Stimulated activated CD8-positive, alpha-beta memory T cell treated with anti-CD3 and anti-CD28 coated beads, Interleukin-7, amount 100 ng/mL, for 1 hour (primary cell): ENCODE measurements at places on chromosomes 7 and 10.

DNA sequence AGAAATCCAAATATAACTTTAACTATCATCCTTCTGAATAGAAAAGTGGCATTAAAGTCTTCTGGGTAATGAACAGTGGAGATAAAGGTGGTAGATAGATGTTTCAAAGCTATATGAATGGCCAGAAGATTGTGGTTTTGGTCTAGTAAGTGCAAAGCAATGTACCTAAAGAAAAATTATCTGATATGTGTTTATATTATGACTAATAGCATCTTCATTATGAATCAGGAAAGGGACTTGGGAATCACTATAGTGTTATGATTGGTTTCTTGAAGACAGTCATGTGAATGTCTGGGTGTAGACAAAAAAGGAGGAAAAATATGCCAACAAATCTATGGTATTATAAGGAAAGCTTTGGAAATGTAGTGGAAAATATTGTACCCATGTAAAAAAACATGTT is 3.0 kb downstream of the ZNF518A start:
- DNase-seq: no peak

DNA sequence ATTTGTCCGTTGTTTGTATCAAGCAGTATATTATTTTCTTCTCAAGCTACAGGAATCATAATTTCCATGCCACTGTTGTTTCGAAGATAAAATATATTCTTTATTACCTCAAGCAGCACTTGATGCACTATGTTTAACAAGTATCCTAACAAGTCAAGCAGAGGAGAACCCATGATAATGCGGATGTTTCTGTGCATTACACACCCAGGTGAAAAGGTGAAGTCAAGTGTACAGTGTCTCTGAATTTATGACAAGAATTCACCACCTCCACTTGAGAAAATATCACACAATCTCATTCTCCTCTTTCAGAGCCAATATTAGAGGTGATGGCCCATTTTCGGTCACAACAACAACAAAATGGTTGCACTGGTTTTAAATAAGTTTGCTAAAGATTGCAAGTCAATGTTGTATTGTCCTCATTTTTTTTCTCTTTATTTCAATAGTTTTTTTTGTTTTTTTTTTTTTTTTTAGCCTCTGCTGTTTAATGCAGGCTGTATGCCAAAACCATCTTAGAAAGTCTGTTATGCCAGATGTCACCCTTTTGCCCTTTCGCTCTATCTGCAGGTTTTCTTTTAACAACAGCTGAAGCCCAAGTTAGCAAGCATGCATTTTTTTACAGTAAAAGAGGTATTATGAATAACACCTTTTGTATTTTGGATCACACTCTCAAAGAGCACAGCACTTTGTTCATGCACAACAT is 568.7 kb upstream of the LRRN3 start:
- DNase-seq: no peak

DNA sequence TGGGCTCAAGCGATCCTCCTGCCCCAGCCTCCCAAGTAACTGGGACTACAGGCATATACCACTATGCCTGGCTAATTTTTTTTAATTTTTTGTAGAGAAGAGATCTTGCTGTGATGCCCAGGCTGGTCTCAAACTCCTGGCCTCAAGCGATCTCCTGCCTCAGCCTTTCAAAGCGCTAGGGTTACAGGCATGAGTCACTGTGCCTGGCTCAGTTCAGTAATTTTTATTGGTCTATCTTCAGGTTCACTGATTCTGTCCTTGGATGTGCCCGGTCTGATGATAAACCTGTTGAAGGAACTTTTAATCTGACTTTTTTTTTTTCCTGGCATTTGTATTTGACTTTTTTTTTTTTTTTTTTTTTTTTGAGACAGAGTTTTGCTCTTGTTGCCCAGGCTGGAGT is 40.1 kb upstream of the STRIP2 start:
- DNase-seq: no peak

DNA sequence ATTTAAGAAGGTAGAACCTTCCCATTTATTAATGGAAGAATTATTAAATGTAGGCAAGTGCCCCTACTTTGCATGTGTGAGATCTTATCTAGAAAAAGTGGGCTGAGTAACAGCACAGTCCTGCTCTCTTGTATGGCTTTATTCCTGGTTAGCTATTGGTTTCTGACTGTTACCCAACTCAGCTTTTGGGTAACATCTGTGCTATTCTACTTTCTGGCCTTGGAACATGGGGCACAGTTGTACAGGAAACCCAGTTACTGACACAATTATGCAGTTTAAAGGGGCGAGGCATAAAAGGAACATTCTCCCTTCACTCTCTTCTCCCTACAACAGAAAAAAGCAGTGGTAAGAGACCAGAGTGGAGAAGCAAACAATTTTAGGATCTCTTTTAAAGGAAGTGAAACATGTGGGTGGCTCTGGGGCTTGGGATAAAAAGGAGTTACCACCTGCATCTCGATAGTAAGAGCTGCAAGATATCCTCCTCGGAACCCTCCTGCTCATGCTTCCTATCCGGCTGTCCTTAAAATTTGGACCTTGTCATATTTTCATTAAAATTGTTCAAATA is 16.0 kb downstream of the NUDT5 start:
- no peak for DNase-seq

DNA sequence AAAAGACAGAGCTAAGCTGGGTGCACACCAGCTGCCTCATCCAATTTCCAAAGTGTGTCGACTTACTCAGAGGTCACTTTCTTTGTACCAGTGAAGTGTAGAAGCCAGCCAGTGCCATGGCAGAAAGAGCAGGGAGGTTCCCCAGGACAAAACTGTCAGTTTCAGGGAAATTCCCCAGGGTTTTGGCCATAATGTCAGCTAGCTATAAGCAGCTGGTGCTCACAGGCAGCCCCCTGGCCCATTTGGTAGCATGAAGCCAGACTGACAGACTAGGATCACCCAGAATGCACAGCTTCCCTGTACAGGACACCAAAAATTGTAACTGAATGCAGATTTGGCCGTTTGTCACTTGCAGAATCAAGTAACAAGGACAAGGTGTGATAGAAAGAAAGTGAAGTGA is 28.6 kb downstream of the MRPL32 start:
- no peak for DNase-seq

DNA sequence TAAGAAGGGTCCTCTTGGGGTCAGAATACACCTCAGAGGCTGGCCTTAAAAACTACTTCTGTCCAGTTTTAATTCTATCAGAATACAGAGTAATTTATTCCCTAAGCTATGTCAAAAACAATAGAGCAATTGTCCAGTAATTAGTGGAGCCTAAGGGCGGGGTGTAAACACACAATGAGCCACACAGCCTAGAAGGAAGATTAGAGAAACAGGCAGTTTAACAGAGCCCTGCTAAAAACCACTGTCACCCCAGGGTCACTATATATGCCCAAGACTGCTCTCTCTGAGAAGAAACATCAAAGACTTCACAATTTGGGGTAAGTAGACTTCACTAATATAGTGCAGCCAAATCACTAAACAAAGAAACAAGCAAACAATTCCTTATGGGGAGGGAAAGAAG is 27.2 kb upstream of the WNT2 start:
- no peak for DNase-seq

DNA sequence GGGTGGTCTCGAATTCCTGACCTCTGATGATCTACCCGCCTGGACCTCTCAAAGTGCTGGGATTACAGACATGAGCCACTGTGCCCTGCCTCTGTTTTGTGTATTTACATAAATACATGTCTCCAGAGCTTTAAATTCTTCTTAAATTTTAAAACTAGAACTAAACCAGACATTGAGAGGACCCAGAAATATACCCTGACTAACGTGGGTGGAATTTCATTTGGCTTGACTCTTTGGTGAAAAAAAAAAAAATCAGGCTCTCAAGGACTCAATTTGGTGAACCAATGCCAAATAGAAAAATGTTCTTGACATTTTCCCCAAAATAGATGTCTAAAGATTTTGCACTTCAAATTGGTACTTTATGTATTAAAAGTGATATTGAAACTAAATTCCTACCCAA is 16.6 kb upstream of the FAS start:
- DNase-seq: no peak

- no peak for DNase-seq
Observed at GRCh38 chr7:16546921-16547505, 20.4 kb downstream of the LRRC72 start.

DNA sequence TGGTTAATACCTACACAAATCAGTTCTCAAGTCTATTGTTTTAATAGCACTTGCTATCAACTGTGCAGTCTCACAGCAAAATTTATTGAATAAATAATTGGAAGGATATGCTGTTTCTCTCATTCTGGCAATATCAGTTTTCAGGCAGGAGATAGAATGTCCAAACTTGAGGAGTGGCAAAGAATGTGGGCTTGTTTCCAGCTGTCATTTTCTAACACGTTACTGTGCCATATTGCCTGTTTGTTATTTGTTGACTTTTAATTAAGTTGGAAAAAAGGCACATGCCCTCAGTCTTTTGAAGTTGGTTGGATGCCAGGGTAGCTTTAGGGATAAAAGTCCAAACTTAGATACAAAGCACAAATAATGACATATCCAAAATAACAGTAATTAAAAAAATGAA is 52.2 kb downstream of the MAGI2 start:
- DNase-seq: no peak

GRCh38 chr10:21080261-21080660 is 183.2 kb upstream of the NEBL start:
- no peak for DNase-seq

DNA sequence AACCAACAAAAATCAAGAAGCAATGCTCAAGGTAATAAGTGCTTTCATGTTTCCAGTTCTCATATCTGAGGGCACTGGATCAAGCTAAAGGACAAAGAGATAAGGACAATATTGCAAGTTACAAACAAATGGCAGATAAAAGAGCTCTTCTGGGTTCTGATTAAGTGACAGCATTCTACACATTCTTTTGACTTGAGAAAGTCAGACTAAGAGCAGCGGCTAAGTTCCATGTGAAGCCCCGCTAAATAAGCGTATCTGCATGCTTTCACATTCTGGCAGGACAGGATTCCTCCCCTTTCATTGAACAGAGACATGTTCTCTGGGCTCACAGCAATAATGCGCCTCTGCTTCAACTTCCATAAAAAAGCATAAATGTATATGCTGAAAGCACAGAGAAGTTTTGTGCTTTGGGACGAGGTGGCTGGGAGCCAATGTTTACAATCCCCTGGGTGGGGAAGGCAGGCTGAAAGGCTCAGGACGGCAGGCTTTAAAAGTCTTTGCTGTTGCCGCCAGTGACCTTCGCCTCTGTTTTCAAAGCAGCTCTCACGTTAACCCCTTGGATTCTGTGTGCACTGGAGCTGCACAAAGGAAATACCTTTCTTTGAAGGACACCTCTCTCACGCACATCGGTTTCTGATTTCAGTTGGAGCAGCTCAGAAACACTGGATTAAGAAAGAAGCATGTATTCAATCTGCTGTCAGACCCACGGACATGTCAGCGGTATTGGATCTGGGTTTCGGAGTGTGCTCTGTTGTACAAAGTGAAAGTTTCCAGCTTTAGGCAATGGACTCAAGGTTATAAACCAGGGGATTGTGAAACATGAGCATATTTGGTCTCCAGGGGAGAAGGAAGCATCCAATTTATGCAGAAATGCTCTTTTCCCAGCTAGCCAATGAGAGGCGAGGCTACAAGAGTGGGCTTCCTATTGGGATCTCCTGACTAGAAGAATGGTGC is 105.4 kb upstream of the FAM133B start:
- DNase-seq: no peak

DNA sequence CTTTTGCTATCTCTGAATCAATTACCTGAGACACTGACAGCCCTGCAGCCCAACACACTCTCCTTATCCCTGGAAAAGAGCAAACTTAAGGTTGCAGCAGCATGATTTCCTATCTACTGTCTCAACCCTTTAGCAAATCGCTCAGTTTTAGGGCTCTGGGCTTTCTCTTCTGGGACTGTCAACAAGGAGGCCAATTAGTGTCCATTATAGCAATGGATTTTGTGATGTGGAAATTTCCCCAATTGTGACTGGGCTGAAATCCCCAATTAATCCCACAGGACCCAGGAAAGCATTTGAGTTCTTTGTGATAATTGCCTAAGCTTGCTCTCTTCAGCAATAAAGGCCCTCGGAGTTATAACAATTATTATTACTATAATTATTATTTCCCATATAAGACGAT is 197.0 kb downstream of the ZNF438 start:
- DNase-seq: no peak

- no peak for DNase-seq
Observed at GRCh38 chr10:74917481-74918077, 91.2 kb downstream of the KAT6B start.
